Gastroesophageal sphincter (tissue), 4 donors: ENCODE measurements at places on chromosomes 5 and 9. TPM values are rescaled to one million over a fixed set of nuclear protein-coding genes. Genes with fewer than 3 reads are reported as not detected.

- no peaks in the 10 kb centered on the region for H3K36me3 ChIP-seq
- H3K4me3 ChIP-seq, result no peak overlapping the region
- H3K27ac ChIP-seq, result no peak overlapping the region
- ATAC-seq, result no peak
Measured at GRCh38 chr5:12316812-12317211, 412.6 kb upstream of the CTNND2 start.

GRCh38 chr9:105425816-105426433 lies 21.9 kb upstream of the FSD1L start:
- H3K27ac ChIP-seq, result no peak overlapping the region
- H3K36me3 ChIP-seq, result no peaks in the 10 kb centered on the region
- H3K4me1 ChIP-seq, result no peaks in the 10 kb centered on the region
- H3K27me3 ChIP-seq, result no peaks in the 10 kb centered on the region

SLC6A19 gene
- total RNA-seq, result not detected

IL7R gene
- 2.7 TPM for total RNA-seq

ZNF883 gene
- total RNA-seq, result 0.85 TPM
